ENCODE measurements at places on chromosomes 2 and 18.
A peak's percentile ranks its signal among the peaks of the same experiment; 100 is the strongest.

DNA sequence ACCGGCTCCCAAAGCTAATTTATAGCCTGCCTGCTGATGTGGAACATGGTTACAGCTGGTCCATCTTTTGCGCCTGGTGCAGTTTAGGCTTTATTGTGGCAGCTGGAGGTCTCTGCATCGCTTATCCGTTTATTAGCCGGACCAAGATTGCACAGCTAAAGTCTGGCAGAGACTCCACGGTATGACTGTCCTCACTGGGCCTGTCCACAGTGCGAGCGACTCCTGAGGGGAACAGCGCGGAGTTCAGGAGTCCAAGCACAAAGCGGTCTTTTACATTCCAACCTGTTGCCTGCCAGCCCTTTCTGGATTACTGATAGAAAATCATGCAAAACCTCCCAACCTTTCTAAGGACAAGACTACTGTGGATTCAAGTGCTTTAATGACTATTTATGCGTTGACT, 51.4 kb downstream of the TMEM178A start:
- DNase-seq, result no peak

GRCh38 chr2:158154596-158154995, 52.9 kb downstream of the UPP2 start:
- no peak for DNase-seq

DNA sequence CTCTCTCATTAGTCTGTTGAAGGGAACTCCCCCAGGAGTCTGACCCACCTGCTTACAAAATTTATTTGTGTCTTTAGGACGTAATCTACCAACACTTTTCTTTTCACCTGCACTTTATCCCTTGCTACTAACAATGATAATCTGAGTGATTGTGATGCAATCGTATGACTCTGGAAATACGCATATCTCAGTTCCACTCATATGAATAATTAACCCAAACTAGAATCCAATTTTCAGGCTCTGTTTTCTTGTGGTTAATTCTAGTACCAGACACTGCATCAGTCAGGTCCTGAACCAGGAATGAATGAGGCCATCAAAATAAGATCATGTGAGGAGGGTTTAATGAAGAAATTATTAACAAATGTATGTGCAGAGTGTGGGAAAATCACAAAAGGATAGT, 158.4 kb upstream of the SRD5A2 start:
- no peak for DNase-seq

DNA sequence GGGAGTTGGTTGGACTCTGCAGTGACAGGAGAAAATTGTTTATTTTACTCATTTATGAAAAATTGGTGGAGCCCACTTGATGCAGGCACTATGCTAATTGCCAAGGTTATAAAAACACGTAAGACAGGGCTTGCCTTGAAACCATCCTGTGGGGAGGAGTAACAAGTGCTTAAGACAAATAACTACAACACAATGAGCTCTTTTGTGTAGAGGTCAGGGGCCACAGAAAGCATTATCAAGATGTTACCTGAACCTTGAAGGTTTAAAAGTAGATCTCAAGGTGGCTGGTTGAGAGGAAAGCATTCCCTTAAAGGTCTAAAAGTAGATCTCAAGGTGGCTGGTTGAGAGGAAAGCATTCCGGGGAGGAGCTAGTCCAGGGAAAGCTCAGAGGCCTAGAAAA, 381.8 kb upstream of the POU3F3 start:
- DNase-seq, result no peak

GRCh38 chr18:44803019-44803650, 122.4 kb downstream of the SETBP1 start:
- no peak for DNase-seq

GRCh38 chr2:140648393-140648792, 1482.4 kb downstream of the LRP1B start:
- no peak for DNase-seq

DNA sequence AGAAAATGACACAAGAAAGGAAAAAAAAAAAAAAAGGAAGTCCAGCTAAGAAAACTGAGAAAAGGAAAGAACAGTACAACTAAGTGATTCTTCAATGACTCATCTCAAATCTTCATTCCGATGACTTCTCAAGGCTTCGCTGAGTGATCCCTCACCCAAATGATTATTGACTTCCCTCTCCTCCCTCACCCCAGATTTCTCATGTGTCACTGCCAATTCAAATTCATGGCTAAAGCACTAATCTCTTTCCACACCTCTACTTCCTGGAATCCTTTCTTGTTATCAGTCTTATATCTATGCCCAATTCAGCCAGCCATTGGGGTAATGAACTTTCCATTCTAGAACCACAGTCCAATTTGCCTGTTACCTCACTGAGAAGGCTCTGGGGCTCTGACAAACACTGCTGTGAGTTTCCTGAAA, 7.2 kb upstream of the ABCB11 start:
- DNase-seq, result no peak

DNA sequence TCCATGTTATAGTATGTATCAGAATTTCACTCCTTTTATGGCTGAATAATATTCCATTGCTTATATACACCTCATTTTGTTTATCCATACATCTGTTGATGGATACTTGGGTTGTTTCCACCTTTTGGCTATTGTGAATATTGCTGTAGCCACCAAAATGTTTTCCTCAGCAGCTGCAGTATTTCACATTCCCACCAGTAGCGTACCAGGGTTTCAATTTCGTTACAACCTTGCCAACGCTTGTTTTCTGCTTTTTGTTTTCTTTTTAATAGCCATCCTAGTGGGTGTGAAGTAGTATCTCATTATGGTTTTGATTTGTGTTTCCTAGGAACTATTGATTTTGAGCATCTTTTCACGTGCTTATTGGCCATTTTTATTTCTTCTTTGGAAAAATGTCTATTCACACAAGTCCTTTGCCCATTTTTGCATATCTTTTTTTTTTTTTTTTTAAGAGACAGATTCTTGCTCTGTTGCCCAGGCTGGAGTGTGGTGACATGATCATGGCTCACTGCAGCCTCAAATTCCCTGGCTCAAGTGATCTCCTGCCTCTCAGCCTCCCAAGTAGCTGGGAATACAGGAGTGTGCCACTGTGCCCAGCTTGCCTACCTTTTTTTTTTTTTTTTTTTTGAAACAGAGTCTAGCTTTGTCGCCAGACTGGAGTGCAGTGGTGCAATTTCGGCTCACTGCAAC, 14.2 kb downstream of the UBXN2A start:
- no peak for DNase-seq

- peak; percentile 39 for DNase-seq
Observed at GRCh38 chr2:215793747-215794595, 219.4 kb downstream of the MREG start.

DNA sequence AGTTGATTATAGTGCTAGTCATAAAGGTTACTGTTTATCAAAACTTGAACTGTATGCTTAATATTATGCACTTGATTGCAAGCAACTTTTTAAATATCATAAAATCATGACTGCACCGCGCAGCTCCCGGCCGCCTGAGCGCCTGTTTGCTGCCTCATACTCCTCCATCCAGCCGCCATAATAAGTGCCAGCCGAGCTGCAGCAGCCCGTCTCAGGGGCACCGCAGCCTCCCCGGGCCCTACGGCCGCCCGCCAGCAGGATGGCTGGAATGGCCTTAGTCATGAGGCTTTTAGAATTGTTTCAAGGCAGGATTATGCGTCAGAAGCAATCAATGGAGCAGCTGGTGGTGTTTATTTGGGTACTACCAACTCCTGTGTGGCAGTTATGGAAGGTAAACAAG, 337.2 kb downstream of the PAX3 start:
- no peak for DNase-seq

DNA sequence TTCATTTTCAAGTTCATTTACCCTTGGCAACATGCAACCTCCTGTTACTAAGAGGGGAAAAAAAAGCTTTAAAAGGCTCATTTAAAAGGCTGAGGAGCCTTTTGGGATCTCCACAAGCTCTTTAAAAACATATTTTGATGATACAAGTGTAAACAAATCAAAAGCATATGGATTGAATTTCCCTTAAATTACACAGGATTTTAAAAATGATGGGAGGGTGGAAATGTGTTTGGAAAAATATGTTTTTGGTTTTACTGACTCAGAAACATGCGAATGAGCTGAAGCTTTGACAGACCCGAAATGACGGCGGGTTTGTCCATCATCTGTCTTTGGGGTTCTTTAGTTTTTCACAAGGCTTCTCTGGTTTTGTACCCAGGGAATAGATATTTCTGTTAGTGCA, 180.6 kb upstream of the CCDC68 start:
- no peak for DNase-seq

- DNase-seq, result no peak
Observed at GRCh38 chr2:16624436-16624780, 41.2 kb downstream of the CYRIA start.

- no peak for DNase-seq
Observed at GRCh38 chr2:177467646-177468045, 75.1 kb downstream of the AGPS start.

- DNase-seq, result no peak
Observed at GRCh38 chr2:183059561-183059960, 19.0 kb upstream of the DUSP19 start.

- no peak for DNase-seq
Observed at GRCh38 chr2:239444626-239445577, 44.1 kb upstream of the HDAC4 start.

DNA sequence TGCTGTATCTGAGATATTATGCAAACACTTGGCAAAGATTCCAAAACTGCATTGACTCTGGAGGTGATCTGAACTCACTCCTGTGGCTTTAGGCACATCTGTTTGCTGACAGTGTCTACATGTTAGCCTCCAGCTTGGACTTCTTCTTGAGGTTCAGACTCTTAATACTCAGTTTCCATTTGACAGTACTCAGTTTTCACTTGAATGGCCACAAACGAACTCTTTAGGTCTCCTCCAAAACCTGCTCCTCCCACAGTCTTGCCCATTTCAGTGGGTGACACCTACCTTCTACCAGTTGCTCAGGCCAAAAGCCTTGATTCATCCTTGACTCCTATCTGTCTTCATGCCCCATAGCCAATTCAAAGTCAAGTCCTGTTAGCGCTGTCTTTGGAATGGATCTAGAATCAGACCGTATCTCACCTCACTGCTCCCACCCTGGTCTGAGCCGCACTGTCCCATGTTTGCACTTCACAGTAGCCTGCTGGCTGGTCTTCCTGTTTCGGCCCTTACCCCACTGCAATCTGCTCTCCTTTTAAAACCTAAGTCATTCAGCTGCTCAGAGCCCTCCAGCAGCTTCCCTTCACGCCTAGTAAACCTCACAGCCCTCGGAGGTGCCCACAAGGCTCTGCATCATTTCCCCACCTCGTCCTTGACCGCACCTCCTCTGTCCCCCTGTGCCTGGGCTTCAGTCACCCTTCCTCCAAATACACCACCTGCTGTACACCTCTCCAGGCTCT, 10.5 kb downstream of the ATG16L1 start:
- DNase-seq, result no peak

Measured in stimulated activated CD4-positive, alpha-beta T cell treated with anti-CD3 and anti-CD28 coated beads, Interleukin-2, amount 100 ng/mL, for 48 hours (primary cell).